ENCODE measurements at places on chromosomes 6 and 20. TPM values are rescaled to one million over a fixed set of nuclear protein-coding genes. Genes with fewer than 3 reads are reported as not detected.
A peak's percentile ranks its signal among the peaks of the same experiment; 100 is the strongest.

- DNase-seq, result no peak
Measured at GRCh38 chr20:10466855-10467254, 31.8 kb downstream of the SLX4IP start.

DNA sequence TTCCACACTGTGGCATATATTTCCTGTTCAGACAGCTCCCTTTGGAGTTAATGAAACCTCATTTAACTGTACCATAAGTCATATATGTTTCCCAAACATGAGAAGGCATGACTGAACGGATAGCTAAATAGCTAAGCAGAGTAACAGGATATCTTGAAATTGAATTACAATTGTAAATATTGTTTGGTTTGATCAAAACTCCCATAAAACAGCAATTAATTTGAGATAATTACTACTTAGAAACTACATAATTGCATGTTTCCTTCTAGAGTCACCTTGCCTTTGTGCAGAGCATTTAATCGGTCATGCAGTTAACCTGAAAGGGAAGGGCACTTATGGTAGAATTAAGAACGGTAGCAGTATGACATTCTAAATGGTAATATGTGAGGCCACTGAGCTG lies 179.0 kb upstream of the MAP3K7 start:
- DNase-seq, result no peak

GRCh38 chr6:7617801-7618764 lies 28.1 kb downstream of the SNRNP48 start:
- DNase-seq, result peak; percentile 66

DNA sequence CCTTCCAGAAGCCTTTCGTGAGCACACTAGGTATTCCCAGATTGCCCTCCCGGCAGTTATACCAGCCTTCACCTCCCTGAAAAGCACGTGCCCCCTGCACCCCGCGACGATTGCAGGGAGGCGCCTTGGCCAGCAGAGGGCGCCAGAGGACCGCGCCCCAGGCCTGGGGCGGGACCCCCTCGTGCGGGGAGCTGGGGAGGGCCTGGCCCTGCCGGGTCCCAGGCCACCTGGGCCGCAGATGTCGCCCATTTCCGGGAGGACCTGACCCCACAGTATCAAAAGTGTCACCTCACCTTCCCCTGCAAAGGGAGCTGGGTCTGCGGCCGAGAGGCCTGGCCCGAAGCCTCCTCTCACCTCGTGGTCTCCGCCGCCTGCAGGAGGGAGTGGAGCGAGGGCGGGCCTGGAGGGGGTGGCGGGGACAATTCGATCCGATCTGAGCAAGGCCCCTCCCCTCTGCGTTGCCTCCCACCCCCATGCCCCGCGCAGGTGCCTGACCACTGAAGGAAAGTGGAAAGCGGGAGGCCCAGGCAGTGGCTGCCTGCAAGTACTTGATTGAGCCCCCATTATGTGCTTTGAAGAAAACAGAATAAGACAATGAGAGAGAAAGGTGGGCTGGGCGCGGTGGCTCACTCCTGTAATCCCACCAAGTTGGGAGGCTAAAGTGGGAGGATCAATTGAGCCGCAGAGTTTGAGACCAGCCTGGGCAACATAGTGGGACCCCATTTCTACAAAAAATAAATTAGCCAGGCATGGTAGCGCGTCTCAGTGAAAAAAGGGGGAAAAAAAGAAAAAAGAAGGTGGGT lies 3.5 kb upstream of the SNAI1 start:
- peak; percentile 48 for DNase-seq

- DNase-seq, result no peak
Measured at GRCh38 chr6:20265842-20266241, 53.6 kb upstream of the MBOAT1 start.

GRCh38 chr20:2847802-2848201 lies 7.3 kb downstream of the VPS16 start:
- DNase-seq, result no peak

DNA sequence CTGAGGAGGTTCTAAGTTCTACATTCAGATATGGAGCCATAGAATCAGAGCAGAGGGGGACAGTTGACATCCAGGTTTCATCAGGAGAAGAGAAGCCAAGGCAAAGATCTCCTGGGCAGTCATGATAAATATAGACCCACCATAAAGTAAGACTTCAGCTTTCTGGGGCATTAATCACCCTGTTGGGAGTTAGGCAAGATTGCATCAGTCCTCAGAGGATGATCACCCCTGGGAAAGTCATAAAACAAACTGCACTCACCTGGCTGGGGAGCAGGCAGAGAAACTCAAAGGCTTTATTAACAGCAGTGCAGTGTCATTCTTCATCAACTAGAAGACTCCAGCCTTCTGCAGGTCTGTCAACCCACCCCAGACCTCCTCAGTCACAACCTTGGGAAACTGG lies 301.3 kb upstream of the JARID2 start:
- no peak for DNase-seq

The NKAIN4 gene
- not detected for total RNA-seq

The ACSS1 gene
- total RNA-seq, result 3.9 TPM

The RGS17 gene
- 5.9 TPM for total RNA-seq

The FRS3 gene
- 1.8 TPM for total RNA-seq

The DEFB110 gene
- not detected for total RNA-seq

The TSHZ2 gene
- 2.6 TPM for total RNA-seq

All from fibroblast of lung (primary cell).